CD8-positive, alpha-beta memory T cell (primary cell): ENCODE measurements at places on chromosomes 12 and 14.

GRCh38 chr14:67955261-67955660 is 135.7 kb downstream of the RAD51B start:
- H3K4me1 ChIP-seq: no peaks in the 10 kb centered on the region
- no peak overlapping the region for H3K27ac ChIP-seq
- no peaks in the 10 kb centered on the region for H3K27me3 ChIP-seq
- H3K36me3 ChIP-seq: no peaks in the 10 kb centered on the region

DNA sequence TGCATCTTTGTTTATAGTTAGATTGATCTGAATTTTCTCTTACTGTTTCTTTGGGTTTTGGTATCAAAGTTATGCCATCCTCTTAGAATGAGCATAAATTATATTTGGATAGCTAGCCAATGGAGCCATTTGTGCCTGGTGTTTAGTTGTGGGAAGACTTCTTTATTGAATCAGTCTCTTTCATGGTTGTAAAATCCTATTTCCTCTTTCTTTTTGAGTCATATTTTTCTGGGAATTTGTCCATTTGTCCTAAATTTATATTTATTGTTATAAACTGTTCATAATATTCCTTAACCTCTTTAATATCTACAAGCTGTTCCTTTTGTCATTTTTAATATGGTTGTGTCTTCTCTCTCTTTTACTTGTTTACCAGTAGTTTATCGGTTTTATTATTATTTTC is 462.5 kb downstream of the AEBP2 start:
- DNase-seq: no peak
- H3K27me3 ChIP-seq: no peaks in the 10 kb centered on the region
- H3K4me3 ChIP-seq: no peak overlapping the region
- no peak overlapping the region for H3K27ac ChIP-seq
- no peaks in the 10 kb centered on the region for H3K36me3 ChIP-seq

DNA sequence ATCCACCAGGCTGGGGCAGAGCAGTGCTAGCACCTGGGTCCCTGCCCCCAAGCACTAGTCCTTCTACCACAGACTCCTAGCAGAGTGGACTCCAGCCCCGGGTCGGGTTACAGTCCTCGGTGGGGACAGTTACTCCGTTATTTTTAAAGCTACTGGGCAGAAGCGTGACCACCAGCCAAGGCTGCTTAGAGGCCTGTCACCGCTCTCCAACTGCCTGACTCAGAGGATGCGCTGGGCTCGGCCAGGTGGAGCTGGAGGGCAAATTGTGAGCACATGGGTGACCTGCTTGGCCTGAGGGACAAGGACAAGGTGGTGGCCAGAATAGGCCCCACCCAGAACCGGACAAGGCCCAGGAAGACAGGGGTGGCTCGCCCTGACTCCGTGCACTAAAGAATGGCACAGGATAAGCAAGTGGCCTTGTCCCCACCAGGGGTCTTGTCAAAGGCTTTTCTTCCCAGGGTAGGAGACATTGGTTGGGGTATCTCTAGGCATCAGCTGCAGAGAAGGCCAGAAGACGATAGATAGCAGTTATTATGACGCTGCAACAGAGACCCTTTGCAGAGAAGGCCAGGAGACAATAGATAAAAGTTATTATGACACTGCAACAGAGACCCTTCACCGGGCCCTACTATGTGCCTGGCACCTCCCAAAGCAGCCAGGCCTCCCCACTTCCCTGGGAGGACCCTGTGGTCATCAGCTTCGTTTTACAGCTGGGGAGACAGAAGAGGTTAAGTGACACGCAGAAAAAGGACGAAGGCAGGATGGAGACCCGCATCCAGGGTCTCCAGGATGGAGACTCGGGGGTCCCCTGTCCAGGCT is 1.6 kb downstream of the ABCB9 start:
- DNase-seq: no peak
- no peaks in the 10 kb centered on the region for H3K36me3 ChIP-seq
- no peaks in the 10 kb centered on the region for H3K27me3 ChIP-seq

- H3K27me3 ChIP-seq: peaks cover 5% of the 10 kb centered on the region
- H3K4me3 ChIP-seq: no peak overlapping the region
- H3K27ac ChIP-seq: no peak overlapping the region
- no peaks in the 10 kb centered on the region for H3K36me3 ChIP-seq
Observed at GRCh38 chr12:3040026-3040656, 37.0 kb upstream of the TSPAN9 start.

DNA sequence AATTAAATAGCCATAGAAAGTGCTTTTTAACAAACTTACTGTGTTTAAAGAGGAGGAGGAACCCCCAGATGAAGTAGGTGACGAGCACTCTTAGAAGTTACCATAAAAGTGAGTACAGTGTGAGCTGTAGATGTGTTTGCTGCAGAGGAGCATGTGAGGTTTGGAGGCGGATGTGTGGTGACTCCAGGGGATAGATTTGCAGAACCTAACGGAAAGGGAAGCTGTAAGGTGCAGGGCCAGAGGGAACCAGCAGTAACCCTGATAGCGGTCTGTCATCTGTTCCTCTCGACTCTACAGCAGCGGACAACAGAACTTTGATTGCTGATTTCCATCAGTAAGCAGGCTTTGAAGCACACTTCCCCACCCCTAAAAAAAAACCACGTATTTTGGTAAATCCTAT is 5.2 kb downstream of the CALM1 start:
- H3K27me3 ChIP-seq: no peaks in the 10 kb centered on the region
- peak; percentile 28 for DNase-seq
- no peak overlapping the region for H3K4me3 ChIP-seq

DNA sequence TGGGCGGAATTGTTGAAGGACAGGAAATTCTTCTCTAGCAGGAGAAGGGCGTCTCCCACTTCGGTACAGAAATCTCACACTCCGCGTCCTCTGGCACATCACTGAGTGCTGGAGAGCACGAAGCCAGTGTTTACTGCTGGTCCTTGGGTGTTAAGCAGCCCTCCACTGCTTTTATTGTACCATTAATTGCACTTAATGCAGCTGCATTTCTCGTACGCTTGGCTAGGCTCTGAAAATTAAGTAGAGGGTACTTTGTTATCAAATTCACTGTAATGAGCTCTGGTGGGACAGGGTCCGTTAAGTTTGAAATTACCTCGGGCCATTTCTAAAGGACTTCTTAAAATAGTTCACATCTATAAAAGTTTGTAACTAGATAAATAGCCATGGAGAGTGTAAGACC is 411.2 kb downstream of the NPAS3 start:
- no peak overlapping the region for H3K4me3 ChIP-seq
- DNase-seq: no peak
- no peaks in the 10 kb centered on the region for H3K4me1 ChIP-seq
- no peaks in the 10 kb centered on the region for H3K27me3 ChIP-seq

- no peak overlapping the region for H3K27ac ChIP-seq
- H3K4me1 ChIP-seq: peaks cover 20% of the 10 kb centered on the region
- DNase-seq: no peak
- H3K36me3 ChIP-seq: no peaks in the 10 kb centered on the region
- H3K4me3 ChIP-seq: no peak overlapping the region
- no peaks in the 10 kb centered on the region for H3K27me3 ChIP-seq
Observed at GRCh38 chr12:3959799-3960560, 86.8 kb upstream of the PARP11 start.

- H3K27ac ChIP-seq: no peak overlapping the region
- no peak for DNase-seq
- H3K27me3 ChIP-seq: no peaks in the 10 kb centered on the region
- no peak overlapping the region for H3K4me3 ChIP-seq
- H3K4me1 ChIP-seq: peaks cover 7% of the 10 kb centered on the region
Observed at GRCh38 chr12:109568486-109568885, 4.8 kb downstream of the MMAB start.

GRCh38 chr12:108800591-108800990 is 56.8 kb downstream of the SSH1 start:
- H3K27me3 ChIP-seq: no peaks in the 10 kb centered on the region
- no peak overlapping the region for H3K27ac ChIP-seq
- peaks cover 5% of the 10 kb centered on the region for H3K4me1 ChIP-seq
- H3K4me3 ChIP-seq: no peak overlapping the region
- H3K36me3 ChIP-seq: peaks cover 23% of the 10 kb centered on the region
- DNase-seq: no peak

DNA sequence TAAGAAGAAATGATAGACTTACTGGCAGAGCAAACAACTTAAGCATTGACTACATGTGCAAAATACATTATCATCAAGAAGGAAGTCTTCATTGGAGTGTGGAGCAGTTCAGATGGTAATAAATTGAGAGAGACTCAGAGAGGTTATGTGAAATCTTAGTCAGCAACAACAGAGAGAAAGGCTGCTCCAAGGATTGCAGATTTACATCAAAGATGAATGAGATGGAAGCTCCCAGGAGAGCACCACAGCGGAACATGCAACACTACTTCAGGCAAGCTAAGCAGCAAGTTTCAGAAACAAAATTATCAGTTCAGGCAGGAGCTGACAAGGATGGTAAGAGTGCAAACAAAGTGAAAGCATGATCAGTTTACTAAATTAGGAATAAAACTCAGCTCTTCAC is 882.3 kb downstream of the LRFN5 start:
- no peak overlapping the region for H3K27ac ChIP-seq
- no peaks in the 10 kb centered on the region for H3K27me3 ChIP-seq
- no peaks in the 10 kb centered on the region for H3K36me3 ChIP-seq
- no peak overlapping the region for H3K4me3 ChIP-seq
- no peak for DNase-seq
- no peaks in the 10 kb centered on the region for H3K4me1 ChIP-seq

DNA sequence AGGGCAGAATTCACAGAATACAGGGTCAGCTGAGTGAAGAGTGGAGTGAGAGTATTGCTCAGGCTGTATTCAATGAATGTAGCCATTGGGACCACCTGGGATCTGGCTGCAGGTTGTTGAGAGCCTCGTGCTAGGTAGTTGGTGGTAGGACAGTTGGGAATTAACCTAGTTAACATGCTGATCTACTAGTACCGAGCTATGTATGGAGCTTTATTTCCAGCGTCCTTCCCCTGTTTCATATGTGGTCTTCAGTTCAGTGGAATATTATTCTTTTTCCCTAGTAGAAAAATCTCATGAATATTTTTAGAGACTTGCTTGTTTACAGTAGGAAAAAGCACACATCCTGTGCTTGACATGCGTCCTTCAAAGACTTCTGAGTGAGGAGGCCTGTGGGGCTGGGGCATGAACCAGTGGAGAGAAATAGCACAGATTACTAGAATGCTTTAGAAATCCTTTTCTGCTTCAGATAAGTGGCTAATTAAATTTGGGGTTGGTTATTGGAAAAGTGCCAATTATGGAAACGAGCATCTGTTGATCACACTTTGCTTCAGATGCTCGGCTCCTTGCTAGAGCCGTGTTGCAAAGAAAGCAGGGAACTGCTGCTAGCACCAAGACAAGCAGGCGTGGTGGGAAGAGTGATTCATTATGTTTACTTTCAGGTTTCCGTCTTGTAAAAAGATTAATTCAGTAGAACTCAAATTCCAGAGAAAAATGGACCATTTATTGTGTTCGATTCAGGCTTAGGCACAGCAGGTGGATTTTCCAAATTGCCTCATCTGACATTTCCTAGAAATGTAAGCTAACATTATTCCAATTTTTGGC is 53.6 kb downstream of the ARF6 start:
- peaks cover 43% of the 10 kb centered on the region for H3K4me1 ChIP-seq
- no peaks in the 10 kb centered on the region for H3K27me3 ChIP-seq
- H3K4me3 ChIP-seq: peak overlapping the region; percentile 32
- H3K36me3 ChIP-seq: no peaks in the 10 kb centered on the region
- DNase-seq: peak; percentile 22

GRCh38 chr12:6112004-6112403 is 12.5 kb downstream of the VWF start:
- H3K4me1 ChIP-seq: no peaks in the 10 kb centered on the region
- peaks cover 4% of the 10 kb centered on the region for H3K27me3 ChIP-seq
- no peaks in the 10 kb centered on the region for H3K36me3 ChIP-seq
- no peak overlapping the region for H3K27ac ChIP-seq
- no peak overlapping the region for H3K4me3 ChIP-seq

DNA sequence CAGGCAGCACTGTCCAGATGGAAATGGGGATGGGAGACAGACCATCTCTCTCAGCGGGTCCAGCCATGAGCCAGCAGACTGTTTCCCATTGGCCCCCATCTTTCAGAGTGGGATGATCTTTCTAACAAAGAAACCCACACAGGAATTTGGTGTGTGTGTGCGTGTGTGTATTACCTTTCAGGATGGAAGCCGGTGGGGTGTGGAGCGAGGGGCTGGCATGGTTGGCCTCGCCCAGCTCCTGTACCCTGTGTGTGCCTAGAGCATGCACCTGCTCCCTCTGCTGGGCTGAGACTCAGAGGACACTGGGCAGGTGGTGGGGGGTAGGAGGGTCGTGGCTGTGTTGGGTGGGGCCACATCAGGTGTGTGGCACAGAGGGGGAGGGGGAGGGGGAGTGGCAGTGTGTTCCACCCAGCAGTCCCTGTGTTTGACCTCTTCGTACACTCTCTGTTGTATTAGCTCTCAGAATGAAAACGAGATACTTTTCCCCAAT is 33.0 kb upstream of the TSPAN9 start:
- H3K27me3 ChIP-seq: peaks cover 5% of the 10 kb centered on the region
- DNase-seq: no peak
- H3K36me3 ChIP-seq: no peaks in the 10 kb centered on the region
- no peak overlapping the region for H3K4me3 ChIP-seq
- H3K4me1 ChIP-seq: no peaks in the 10 kb centered on the region
